ENCODE measurements at places on chromosomes 2 and 18. TPM values are rescaled to one million over a fixed set of nuclear protein-coding genes. Genes with fewer than 3 reads are reported as not detected.

The TMEM37 gene
- 13.6 TPM for total RNA-seq

DNA sequence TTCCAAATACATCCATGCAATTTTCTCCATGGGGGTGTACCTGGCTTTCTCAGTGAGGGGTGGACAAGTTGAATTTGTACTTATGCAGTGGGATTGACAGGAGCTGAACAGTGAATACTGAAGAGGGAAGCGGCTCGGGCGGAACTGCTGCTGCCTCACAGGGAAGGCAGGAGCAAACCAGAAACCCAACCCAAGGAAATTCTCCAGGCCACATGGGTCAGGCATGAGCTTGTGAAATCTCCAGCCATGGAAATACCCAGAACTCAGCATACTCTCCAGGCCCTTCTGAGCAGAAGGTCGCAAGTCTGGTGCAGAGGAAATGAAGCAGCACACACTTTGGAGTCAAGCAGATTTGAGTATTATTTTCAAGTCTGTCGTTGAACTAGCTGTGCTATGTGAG lies 26.5 kb upstream of the INO80C start:
- no peak overlapping the region for H3K27ac ChIP-seq
- no peaks in the 10 kb centered on the region for H3K27me3 ChIP-seq
- no peak for DNase-seq
- peaks cover 20% of the 10 kb centered on the region for H3K4me1 ChIP-seq

The ARHGAP15 gene
- total RNA-seq, result 0.38 TPM

DNA sequence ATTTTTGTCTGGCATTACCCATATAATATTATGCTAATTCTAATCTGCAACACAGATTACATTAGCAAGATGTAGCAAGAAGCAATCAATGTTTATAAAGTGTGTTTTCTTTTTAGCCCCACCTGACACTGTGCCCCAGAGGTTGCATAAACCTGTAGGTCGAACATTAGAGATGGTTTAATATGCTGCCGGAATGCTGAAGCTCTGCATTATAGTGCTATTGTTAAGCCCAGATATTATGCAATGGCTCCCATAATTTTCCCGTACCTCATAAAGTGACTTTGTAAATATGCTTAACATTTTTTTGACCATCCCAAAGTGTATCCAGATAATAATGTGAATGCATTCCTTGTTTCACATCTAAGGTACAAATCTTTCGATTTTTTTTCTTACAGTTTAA lies 109.3 kb upstream of the MAP4K3 start:
- peaks cover 9% of the 10 kb centered on the region for H3K4me1 ChIP-seq
- no peak for DNase-seq
- no peak overlapping the region for H3K4me3 ChIP-seq
- H3K27ac ChIP-seq, result no peak overlapping the region
- no peaks in the 10 kb centered on the region for H3K36me3 ChIP-seq

The FHOD3 gene
- total RNA-seq, result 16.3 TPM

DNA sequence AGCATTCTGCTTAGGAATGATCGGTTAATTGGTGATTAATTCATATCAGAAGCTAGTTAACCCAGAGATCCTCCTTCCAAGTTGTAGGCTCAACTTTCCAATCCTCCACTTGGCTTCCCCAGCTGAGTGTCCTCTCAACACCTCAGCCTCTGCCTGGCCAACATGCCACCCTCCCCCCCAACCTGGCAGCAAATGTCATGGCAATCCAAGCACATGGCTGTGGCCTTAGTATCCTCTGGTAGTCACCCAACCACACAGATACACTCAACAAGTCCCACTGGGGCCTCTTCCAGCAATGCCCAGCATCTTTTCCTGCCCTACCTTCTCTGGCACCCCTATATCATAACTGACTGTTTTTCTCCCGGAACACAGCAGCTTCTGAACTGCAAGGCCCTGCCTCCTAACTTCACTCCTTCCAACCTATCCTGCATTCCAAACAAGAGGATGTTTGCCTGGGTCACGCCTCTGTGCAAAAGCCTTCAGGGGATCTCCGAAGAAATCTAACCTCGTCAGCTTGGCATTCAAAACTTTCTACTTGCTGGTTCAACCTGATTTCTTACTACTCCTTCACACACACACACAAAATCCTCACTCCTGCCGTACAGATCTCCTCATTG lies 195.0 kb downstream of the CYP26B1 start:
- DNase-seq, result no peak
- no peaks in the 10 kb centered on the region for H3K27me3 ChIP-seq
- peaks cover 1% of the 10 kb centered on the region for H3K36me3 ChIP-seq
- peaks cover 34% of the 10 kb centered on the region for H3K4me1 ChIP-seq
- H3K4me3 ChIP-seq, result no peak overlapping the region
- peak overlapping the region; percentile 37 for H3K27ac ChIP-seq

The ALPG gene
- not detected for total RNA-seq

The PSMA8 gene
- not detected for total RNA-seq

DNA sequence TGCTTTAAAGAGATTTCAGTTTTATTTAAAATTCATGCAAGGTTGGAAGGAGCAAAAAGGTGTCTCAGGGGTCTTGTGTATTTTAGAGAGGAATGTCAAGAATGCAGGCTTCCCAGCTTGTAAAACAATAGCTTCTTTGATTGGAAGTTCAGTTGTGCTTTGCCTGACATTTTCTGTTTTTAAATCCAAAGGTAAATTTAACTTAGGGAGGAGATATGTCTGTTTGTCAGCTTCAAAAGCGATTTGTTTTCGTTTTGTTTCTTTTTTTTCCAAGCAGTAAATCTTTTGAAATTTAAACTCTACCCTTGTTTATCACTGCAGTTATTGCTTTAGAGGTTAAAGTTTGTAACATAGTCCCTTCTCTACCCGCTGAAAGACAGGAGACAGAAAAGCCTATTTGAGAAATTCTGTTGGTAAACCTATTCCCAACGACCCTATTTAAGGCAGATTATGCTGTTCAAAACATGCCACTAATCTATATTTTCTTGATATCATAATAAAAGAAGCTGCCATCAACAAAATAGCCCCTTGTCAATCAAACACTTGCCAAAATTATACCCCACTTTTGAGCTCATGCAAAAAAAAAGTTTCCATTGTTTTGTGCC lies 639.6 kb downstream of the IRS1 start:
- DNase-seq, result no peak
- H3K27ac ChIP-seq, result peak overlapping the region; percentile 57

GRCh38 chr18:38552732-38553321 lies 987.2 kb upstream of the CELF4 start:
- H3K27ac ChIP-seq, result no peak overlapping the region
- peaks cover 19% of the 10 kb centered on the region for H3K4me1 ChIP-seq
- DNase-seq, result no peak
- H3K36me3 ChIP-seq, result no peaks in the 10 kb centered on the region

- DNase-seq, result no peak
- no peak overlapping the region for H3K27ac ChIP-seq
- H3K4me3 ChIP-seq, result no peak overlapping the region
- H3K36me3 ChIP-seq, result no peaks in the 10 kb centered on the region
These were observed 106.3 kb downstream of the TTN start for GRCh38 chr2:178700922-178701342.

- H3K27ac ChIP-seq, result no peak overlapping the region
- no peak overlapping the region for H3K4me3 ChIP-seq
- peaks cover 4% of the 10 kb centered on the region for H3K27me3 ChIP-seq
These were observed 36.8 kb downstream of the CHST10 start for GRCh38 chr2:100380681-100381080.

The UGT1A8 gene
- total RNA-seq, result not detected

DNA sequence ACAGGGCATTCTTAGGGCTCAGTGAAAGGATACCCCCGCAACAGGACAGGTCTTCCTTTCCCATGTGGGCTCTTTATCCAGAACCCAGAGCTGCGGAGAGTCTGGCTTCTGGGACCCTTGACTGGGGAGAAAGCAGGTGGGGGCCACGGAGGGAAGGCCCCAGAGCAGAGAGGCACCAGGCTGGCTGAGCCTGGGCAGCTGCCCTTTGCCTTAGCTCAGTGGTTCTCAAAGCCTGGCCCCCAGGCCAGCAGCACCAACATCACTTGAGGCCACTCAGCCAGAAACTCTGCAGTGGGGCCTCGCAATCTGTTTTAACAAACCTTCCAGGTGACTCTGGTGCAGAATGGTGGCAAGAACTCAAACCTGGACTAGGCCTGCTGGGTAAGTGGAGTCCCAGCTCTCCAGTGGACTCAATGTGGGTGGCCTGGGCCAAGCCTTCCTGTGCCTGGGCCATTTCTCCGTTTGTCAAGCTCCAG lies 1.6 kb upstream of the TMEM37 start:
- DNase-seq, result no peak
- peaks cover 4% of the 10 kb centered on the region for H3K27me3 ChIP-seq
- no peaks in the 10 kb centered on the region for H3K36me3 ChIP-seq
- H3K27ac ChIP-seq, result peak overlapping the region; percentile 66
- peak overlapping the region; percentile 62 for H3K4me3 ChIP-seq

DNA sequence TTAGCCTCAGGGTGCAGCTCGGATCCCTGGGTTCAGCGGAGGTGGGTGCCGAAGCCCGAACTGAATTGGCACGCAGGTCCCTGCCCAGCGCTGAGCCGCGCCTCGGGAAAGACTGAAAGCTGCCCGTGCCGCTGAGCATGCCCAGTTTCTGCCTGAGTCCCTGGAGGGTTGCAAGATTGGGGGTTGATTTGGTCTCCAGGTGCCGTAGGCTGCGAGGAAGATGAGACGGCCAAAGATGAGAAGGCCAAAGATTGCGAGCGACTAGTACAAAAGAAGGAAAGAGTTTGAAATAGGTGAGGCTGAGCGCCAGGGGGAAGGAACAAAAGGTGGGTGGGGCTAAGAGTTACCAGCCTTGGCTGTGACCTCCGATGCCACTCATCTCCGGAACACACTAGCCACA lies 852 bp upstream of the KCNH7 start:
- no peak overlapping the region for H3K27ac ChIP-seq
- no peaks in the 10 kb centered on the region for H3K36me3 ChIP-seq
- DNase-seq, result peak; percentile 39
- peaks cover 53% of the 10 kb centered on the region for H3K27me3 ChIP-seq
- H3K4me1 ChIP-seq, result peaks cover 25% of the 10 kb centered on the region

GRCh38 chr2:181441670-181442069 lies 15.5 kb upstream of the ITGA4 start:
- no peak for DNase-seq
- H3K27ac ChIP-seq, result no peak overlapping the region
- H3K36me3 ChIP-seq, result no peaks in the 10 kb centered on the region
- peaks cover 39% of the 10 kb centered on the region for H3K27me3 ChIP-seq
- no peaks in the 10 kb centered on the region for H3K4me1 ChIP-seq

- no peak for DNase-seq
- no peaks in the 10 kb centered on the region for H3K27me3 ChIP-seq
- no peak overlapping the region for H3K4me3 ChIP-seq
- H3K4me1 ChIP-seq, result no peaks in the 10 kb centered on the region
These were observed 681.3 kb downstream of the CPS1 start for GRCh38 chr2:211237586-211238275.

- peaks cover 5% of the 10 kb centered on the region for H3K36me3 ChIP-seq
- no peak for DNase-seq
- no peaks in the 10 kb centered on the region for H3K27me3 ChIP-seq
- H3K27ac ChIP-seq, result peak overlapping the region; percentile 49
- no peak overlapping the region for H3K4me3 ChIP-seq
- H3K4me1 ChIP-seq, result peaks cover 31% of the 10 kb centered on the region
These were observed 35.5 kb downstream of the PNO1 start for GRCh38 chr2:68193144-68193543.

The STEAP3 gene
- 0.94 TPM for total RNA-seq

DNA sequence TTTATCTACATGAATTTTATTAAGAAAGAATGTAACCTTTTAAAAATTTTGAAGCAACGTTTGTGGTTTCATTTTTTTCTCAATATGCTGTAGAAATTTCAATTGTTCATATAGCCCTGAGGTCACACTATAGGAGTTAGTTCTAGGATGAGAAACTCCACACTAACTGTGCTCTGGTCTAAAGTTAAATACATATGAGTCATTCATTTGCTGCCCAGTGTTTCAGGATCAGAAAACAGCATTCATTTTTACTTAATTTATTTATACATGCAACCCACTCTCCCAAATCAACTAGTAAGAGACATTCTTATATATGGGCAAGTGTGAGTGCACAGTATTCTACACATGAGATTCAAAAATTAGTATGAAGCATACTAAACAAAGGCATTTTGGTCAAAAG lies 137.9 kb downstream of the DOCK10 start:
- peaks cover under 1% of the 10 kb centered on the region for H3K27me3 ChIP-seq
- H3K27ac ChIP-seq, result no peak overlapping the region
- DNase-seq, result no peak
- peaks cover 9% of the 10 kb centered on the region for H3K4me1 ChIP-seq
- no peak overlapping the region for H3K4me3 ChIP-seq
- no peaks in the 10 kb centered on the region for H3K36me3 ChIP-seq

The IL36RN gene
- 0.84 TPM for total RNA-seq

DNA sequence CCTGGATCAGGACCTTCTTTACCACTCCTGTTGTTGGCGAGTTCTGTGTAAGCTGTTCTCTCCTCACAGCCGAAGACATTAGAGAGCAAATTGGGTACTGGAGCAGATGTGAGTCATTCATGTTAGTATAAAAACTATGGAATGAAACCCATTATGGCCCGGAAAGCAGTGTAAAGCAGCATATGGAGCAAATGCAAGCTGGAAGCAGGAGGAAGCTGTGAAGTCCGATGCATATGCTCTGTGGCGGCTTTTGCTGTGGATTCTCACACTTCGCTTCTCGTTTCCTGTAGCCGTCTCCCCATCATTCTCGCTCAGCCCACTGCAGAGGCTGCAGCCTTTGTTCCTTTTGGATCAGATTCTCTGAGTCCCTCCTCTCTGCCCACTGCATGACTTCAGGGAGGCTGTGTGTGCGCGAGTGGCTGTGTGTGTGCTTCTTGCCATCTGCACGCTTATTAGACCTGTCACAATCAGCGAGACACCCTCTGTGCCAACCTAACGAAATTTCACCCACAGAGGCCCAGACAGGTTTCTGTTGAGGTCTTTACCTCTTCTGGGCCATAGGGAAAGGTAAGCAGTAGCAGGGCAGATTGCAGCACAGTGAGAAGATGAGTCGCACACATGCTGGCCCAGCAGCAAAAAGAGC lies 3.3 kb upstream of the GALNT14 start:
- no peaks in the 10 kb centered on the region for H3K36me3 ChIP-seq
- H3K4me1 ChIP-seq, result peaks cover 6% of the 10 kb centered on the region
- H3K27ac ChIP-seq, result no peak overlapping the region
- no peak for DNase-seq
- no peak overlapping the region for H3K4me3 ChIP-seq

The POTEC gene
- not detected for total RNA-seq

The ALKAL2 gene
- total RNA-seq, result 1.4 TPM

GRCh38 chr18:35116784-35117318 lies 75.6 kb downstream of the MAPRE2 start:
- H3K4me1 ChIP-seq, result peaks cover 7% of the 10 kb centered on the region
- no peaks in the 10 kb centered on the region for H3K27me3 ChIP-seq
- no peak for DNase-seq
- no peak overlapping the region for H3K4me3 ChIP-seq
- no peak overlapping the region for H3K27ac ChIP-seq

DNA sequence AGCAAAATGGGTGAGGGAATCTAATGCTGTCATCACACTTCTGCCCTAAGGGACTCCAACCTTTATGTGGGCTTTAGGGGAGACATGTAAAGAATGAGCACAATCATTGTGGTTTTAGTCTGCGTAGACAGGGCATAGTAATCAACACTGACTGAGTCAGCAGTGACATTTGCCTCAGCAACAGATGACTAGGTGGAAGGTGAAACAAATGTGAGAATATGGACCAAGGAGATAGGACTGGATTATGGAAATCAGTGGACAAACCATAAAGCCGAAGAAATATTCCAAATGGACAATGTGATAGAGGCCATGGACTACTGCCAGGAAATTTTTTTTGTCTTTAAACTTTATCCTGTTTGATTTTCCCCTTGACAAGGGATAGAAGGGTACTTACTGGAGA lies 83.9 kb downstream of the PDK1 start:
- no peak overlapping the region for H3K27ac ChIP-seq
- no peaks in the 10 kb centered on the region for H3K36me3 ChIP-seq
- H3K27me3 ChIP-seq, result peaks cover 4% of the 10 kb centered on the region
- peaks cover 15% of the 10 kb centered on the region for H3K4me1 ChIP-seq

The MAB21L4 gene
- 2.4 TPM for total RNA-seq
